Body of pancreas (tissue), 4 donors: ENCODE measurements at places on chromosomes 6 and 20. TPM values are rescaled to one million over a fixed set of nuclear protein-coding genes. Genes with fewer than 3 reads are reported as not detected.

- no peak for DNase-seq
These were observed 213.9 kb downstream of the TTLL2 start for GRCh38 chr6:167538746-167539145.

DNA sequence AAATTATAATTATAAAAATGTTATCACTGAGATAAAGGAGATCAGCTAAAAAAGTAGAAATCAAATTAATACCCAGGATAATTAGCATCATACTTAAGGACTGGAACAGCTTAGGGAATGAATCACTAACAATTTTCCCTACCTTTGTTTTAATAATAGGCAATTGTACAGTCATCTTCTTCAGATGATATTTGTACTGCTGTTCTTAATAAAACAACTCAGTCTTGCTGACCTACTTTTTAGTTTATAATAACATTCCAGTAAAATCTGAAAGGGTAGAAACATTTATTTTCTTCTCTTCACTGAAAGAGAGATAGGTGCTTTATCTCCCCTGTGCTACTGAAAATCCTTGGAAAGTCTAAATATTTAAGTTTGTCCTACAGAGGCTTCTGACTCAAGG lies 271.2 kb upstream of the THEMIS start:
- no peak for DNase-seq

The SMLR1 gene
- total RNA-seq, result 0.52 TPM

DNA sequence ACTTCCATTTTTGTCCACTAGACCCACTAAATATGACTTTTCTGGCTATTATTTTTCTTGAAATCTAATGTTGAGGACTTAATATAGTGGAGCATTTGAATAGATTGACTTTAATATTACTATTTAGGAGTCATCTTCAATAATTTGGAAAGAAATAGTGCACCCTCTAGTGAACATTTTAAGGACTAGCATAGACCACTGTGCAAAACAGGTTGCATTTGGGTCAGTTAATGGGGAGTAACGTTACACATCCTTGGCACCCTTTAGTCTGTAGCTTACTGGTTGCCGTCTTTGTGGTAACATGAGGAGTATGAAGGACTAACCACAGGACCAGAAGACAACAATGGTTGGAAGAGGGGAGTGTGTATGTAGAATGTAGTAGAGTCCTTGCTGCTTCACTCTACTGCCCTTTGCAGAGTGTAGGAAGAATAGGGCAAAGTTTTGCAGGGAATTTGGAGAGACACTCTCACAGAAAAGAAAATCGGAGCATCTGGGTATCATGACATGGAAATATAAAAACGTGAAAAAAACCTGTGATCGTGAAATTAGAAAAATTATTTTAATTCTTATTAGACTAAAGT lies 25.2 kb downstream of the RFPL4B start:
- no peak for DNase-seq

- no peak for DNase-seq
These were observed 39.2 kb downstream of the PREX1 start for GRCh38 chr20:48788486-48789072.

DNA sequence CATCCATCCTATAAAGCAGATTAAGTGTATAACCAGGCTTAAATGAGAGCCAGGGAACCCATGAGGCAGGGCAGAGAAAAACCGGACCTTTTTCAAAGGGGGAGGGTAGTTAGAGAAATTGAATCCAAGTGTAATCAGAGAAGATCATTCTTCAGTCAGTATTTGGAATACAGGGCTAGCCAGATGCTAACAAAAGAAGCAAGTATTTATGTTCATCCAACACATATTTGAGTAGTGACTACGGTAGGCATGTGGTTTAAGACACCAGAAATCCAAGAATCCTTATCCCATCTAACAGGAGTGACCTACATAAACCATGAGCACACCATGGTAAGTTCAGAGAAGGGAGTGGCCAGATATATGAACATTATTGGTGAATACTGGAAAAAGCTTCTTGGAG lies 46.8 kb upstream of the FAM83C start:
- no peak for DNase-seq

The HTR1B gene
- total RNA-seq, result 0.52 TPM
